Mucosa of gallbladder (tissue), 1 donor: ENCODE measurements at places on chromosomes 5 and 9. TPM values are rescaled to one million over a fixed set of nuclear protein-coding genes. Genes with fewer than 3 reads are reported as not detected.

- no peak for DNase-seq
These were observed 379.5 kb upstream of the CD180 start for GRCh38 chr5:67576112-67576511.

DNA sequence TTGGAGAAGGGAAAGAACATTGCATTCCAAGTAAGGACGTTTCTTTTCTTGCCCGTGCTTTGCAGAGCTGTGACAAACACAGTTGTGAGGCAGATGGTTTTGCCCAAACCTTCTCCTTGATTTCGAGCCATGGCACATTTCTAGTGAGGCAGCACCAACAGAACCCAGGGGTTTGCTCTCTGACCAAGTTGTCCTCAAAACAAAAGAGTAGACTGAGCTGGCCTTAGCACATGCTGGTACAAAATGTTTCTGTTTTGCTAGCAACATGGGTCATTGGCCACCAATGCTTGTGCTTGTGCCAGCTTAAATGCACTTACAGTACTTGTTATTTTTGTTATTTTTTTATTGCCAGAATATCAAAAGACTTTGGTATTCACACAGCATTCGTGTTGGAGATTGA lies 328.8 kb downstream of the GADD45G start:
- DNase-seq = no peak

DNA sequence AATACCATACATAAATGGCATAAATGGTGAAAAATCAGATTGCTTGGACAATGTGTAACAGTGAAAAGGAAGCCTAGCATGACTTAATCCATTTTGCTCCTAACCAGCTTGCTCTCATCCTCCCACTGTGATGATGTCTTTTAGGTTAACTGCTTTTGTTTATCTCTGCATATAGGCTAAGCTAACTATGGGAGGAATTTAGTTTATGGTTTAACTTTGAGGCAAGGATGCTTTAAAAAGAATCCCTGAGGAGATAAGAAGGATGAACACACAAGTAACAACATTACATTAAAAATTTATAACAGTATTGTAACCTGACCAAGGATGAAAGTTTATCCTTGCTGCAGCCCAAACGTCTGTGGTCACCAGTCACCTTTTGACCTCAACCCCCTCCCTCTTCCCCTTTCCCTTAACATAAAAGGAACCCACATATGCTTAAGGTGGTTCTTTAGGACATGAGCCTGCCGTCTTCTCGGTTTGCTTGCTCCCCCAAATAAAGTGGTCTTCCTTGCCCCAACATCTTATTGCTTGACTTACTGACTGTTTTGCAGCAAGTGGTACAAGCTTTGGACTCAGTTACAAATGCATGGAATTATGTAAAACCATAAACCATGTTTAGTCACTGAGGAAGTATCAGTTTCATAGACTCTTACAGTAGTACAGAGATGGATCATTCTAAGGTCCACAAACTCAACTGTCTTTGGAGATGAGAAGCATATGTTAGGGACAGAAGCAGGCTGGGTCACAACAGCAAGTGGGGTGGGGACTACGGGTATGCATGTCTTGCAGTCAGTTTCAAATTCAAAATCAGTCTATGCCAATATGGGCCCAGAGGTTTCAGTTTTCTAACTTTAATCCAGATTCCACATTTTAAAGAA lies 31.3 kb downstream of the AGXT2 start:
- DNase-seq = no peak

C5orf58 gene
- total RNA-seq = 0.52 TPM

DNA sequence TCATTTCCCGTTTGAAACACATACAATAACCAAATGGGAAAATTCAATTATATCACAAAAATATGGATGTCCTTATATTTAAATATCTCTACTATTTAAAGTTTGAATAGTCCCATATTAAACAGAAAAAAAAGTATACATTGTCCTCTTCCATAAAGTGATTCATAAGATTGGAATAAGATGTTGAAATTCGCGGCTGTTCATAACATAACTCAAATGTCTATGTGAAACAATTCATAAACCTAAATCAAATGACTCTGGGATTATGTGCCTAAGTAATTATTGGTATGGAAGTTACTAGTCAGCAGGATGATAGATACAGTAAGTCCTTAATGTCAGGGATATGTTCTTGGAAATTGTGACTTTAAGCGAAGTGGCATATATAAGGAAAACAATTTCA lies 3.9 kb upstream of the EFNA5 start:
- DNase-seq = no peak

- DNase-seq = no peak
These were observed 100.7 kb downstream of the RAB3C start for GRCh38 chr5:58683567-58683966.

DNA sequence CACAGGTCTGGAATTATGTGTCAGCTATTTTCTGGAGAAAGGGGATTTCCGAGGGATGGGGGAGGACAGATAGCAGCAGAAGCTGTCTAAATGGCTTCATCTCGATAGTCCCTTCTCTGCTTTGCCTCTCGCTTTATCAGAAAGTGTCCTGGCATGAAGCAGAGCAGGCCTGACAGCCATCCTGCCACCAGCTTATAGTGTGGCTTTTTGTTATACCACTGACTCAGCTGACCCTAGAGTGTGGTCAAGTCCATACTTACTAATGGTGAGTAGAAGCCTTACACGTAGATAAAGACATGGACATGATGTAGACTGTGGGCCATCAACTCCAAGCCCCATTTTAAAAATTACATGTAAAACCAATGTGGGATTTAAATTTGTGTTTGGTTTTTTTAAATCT lies 50.0 kb downstream of the RCL1 start:
- no peak for DNase-seq

DNA sequence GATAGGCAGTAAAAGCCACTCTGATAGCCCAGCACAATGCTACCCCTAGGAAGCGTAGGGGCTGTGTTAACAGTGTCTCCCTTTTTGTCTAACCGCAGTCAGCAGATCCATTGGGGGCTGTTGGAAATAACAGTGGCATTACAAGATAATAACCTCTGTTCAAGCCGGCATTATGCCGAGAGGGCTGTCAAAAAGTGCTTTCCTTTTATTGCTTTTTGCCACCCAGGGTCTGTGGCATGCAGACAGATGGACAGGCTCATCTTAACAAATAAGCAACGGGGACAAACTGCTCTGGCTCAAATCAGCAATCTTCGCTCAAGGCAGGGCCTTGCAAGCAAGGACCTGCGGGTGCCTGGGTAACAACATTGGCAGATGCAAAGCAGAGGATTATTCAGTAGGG lies 123.3 kb downstream of the TLR4 start:
- no peak for DNase-seq

DNA sequence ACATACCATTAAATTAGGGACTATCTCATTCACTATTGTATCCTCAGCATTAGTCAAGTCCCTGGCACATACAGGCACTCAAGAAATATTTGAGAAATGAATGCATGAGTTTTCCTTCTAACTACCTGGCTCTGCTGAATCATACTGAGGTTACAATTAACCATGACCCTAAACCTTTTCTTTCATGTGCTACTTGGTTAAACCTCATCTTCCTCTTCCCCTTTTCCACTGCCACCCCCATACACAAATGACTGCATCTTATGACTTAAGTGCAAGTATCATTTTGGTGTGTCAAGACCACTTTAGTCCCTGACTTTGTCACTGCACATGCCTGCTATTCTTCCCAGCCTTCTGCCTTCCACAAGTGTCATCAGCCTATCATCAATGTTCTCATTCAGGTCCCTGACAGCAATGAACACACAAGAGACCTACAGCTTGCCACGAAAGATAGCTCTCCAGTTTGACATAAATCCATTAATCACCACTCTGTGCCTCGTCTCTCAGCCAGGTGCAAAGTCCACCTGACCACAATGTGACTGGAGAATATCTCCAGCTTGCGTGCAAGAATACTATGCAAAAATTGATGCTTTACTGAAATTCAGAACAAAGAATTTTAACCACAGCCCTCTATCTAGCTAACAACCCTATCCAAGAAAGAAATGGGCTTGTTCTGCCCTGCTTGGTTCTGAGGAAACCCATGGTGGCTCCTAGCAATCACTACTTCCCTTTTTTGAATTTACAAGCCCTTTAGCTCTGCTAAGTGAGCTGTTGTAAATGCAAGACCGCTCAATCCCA lies 74.5 kb downstream of the MAPKAP1 start:
- DNase-seq = peak; percentile 42

PRDM9 gene
- not detected for total RNA-seq

- no peak for DNase-seq
These were observed 9.1 kb upstream of the OR2S2 start for GRCh38 chr9:35967042-35967441.
